ENCODE measurements at places on chromosomes 5 and 9.

GRCh38 chr5:179865491-179866240 lies 7.0 kb upstream of the MRNIP start:
- DNase-seq, result no peak

DNA sequence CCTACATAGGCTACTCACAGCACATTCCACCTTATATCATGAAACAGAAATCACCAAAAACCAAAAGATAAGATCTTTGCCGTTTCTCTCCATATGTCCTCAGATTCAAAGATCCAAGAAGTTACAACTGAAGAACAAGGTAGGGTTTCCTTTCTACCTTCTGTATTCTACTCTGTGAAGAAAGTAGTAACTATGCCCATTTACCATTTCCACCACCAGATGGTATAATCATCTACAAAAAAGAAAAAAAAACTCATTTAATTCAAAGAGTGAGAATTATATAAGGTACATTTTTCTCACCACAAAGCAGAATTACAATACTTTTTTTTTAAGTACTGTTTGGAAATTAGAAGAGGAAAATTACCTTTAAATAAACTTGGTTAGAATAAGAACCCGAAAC lies 172.6 kb upstream of the PTGER4 start:
- DNase-seq, result no peak

DNA sequence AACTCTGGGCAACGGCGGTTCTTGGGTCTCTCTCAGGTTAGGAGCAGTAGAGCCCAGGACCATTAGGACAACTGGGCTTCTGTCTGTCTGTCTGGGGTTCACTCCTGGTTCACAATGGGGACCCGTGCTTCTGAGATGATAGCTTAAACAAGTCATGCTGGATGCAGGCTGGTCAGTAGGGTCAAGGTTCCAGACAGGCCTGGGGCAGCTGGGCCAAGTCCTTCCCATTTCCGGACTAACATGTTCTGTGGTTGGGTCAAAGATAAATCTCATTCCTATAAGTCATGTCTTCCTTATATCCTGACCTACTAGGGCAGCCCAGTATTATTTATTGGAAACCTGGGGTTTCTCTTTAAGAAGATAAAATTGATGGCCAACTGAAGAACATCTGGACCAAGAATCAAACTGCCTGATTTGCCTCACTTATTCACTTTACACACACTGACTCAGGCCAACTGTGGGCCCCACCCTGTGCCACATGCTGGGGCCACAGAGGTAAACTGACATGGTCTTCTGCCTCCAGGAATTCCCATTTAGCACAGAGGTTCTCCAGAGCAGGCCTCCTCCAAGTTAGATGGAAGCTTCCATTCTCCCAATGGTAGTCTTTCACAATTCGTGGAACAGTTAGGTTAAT lies 8.3 kb downstream of the HDHD3 start:
- no peak for DNase-seq

DNA sequence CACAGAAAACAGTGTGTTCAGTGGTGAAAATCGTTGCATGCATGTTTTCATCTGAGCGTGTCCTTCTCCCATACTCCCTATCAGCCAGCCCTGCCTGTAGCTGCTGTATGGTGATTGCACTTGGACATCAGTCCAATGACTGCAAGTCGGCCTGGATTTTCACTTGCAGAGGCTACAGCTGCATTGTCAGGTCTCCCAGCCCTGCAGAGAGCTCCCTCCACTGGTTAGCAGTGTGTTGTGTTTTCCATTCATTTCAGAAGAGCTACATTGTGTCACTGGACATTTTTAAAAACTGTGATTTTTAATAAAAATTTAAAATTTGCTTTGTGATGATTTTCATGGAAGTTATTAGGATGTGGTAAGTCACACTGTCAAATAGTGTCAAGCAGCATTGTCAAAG lies 96.6 kb downstream of the SYK start:
- DNase-seq, result no peak

- no peak for DNase-seq
These were observed 132.3 kb upstream of the ELL2 start for GRCh38 chr5:96093890-96094381.

GRCh38 chr9:133707763-133708245 lies 30.3 kb downstream of the SARDH start:
- DNase-seq, result no peak

DNA sequence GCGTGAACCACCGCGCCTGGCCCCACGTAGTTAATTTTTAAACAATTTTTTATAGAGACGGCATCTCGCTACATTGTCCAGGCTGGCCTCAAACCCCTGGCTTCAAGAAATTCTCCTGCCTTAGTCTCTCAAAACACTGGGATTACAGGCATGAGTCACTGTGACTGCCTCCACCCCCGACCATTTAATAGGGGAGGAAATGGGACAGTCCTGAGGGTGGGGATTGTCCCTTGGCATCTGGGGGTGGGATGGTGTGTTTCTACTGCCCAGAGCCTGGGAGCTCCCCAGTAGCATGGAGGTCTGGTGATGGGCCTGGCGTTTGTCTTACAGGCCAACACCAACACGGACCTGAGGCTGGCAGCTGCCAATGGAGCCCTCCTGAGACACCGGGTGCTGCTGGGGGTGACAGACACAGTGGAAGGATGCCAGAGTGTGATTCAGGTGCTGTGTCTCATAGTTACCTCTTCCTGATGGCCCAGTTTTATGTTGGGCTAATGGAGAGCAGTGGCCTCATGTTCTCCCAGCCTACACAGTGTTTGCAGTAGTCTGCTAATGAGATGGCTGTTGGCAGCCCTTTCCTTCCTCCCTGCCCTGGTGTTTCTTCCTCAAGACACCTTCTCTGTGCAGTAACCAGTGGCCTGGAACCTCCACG lies 22.5 kb downstream of the TMEM268 start:
- no peak for DNase-seq

DNA sequence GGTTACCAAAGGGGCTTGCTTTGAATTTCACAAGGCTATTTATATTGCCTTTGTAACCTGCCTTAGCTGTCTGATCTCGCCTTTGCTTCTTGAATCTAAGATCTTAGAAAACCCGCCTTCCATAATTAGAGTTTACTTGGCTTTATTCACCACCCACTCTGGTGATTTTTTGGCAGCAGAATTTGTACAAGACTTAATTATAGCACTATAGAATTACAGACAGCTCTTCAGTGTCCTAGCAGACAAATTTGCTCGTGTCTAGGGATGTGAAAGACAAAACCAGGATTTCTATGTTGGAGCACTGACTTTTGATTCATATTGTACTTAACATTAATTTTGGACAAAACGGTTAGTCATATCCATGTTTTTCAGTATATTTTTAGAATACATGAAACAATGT lies 306.6 kb downstream of the ADGRV1 start:
- no peak for DNase-seq

- DNase-seq, result no peak
These were observed 14.1 kb upstream of the SPDL1 start for GRCh38 chr5:169569513-169569912.

DNA sequence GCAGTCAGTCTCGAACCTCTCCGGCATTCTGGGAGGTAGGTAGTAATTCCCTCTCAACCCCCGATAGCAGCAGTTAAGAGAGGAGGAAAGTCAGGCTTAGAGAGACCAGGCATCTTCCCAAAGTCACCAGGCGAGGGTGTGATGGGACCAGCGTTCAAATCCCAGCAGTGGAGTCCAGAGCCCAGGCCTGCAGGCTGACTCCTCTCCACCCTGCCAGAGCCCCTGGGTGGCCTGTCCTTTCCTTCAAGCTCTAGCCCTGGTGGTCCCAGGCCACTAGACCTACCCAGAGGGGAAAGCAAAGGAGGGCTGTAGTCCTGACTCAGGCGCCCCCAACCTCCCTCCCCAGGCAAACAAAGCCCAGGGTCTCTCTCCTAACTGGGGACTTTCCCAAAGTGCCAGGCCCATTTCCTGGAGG lies 4.2 kb upstream of the NR5A1 start:
- DNase-seq, result no peak

DNA sequence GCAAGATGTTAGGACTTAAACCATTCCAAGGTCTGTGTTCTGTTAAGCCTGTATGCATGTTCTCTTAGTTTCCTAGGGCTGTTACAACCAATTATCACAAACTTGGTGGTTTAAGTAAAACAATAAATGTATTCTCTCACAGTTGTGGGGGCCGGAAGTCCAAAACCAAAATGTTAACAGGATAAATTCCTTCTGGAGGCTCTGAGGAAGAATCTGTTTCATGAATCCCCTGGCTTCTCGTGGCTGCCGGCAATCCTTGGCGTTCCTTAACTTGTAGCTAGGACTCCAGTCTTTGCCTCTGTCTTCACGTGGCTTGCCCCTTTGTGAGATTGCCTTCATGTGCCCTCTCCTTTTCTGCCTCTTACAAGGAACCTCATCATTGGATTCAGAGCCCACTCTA lies 30.4 kb downstream of the FEM1C start:
- no peak for DNase-seq

DNA sequence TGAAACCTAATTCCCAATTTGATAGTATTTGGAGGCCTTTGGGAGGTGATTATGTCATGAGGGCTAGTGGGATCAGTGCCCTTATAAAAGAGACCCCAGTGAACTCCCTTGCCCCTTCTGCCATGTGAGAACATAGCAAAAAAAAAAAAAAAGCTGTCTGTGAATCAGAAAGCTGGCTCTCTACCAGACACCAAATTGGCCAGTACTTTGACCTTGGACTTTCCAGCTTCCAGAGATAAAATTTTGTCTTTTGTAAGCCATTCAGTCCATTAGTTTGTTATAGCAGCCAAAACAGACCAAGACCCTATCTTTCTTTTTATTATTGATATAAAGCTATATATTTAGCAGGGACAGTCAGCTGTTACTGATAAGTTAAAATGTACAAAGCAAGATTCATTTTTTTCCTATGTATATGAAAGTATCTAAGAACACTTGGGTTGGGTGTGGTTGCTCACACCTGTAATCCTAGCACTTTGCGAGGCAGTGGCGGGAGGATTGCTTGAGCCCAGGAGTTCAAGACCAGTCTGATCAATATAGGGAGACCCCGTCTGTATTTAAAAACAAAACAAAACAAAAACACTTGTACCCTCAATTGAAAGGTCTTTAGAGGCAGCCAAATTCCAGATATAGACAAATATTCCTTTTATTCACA lies 8.1 kb upstream of the C5orf24 start:
- DNase-seq, result no peak

- no peak for DNase-seq
These were observed 657.2 kb downstream of the TLE1 start for GRCh38 chr9:81032030-81032572.

DNA sequence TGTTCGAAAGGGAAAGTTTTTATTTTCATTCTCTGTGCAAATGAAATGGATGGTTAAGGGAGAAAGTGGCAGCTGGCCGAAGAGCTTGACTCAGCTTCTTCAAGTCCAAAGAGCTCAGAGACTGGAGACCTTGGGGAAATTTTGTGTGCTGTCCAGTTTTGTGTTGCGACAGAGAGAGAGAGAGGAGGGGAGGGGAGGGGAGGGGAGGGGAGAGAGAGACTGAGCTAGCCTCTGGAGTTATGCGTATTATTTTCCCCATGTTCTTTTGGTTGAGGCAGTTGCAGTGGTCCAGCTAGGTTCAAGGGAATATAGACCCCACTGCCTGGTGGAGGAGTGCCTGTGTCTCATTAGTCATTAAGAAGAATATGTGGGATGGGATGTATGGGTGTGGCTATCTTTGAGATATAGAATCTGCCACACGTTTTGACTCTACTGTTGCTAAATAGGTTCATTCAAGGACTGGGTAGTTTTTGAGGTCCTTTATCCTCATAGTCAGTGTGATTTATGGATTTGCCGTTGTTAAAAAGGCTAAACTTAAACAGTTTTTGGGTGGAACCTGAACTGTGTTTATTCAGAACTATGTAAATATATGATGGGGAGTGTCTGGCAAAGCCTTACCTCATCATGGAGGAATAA lies 69.7 kb downstream of the ARHGAP26 start:
- DNase-seq, result no peak

DNA sequence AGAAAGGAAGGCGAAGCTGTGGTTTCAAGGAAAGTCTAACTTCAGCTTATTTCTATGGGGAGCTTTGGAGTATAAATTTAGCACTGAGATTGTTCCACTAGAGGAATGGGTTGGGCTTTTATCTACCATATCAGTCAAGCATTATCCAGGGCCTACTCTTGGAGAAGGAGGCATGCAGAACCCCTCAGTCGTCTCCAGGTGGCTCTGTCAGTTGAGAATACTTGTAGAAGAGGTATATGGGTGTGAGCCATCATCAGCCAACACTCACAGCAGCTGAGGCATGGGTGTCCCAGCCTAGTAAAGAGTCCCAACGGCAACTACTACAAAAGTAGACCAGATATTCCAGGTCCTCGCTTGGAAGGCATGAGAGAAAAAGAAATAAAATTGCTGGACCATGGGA lies 548.5 kb upstream of the GRAMD2B start:
- DNase-seq, result no peak

GRCh38 chr5:78430866-78431265 lies 70.4 kb downstream of the SCAMP1 start:
- DNase-seq, result no peak

- DNase-seq, result no peak
These were observed 62.8 kb downstream of the CDKN2A start for GRCh38 chr9:21931428-21931827.

- DNase-seq, result no peak
These were observed 37.0 kb upstream of the RPS23 start for GRCh38 chr5:82314964-82315758.

DNA sequence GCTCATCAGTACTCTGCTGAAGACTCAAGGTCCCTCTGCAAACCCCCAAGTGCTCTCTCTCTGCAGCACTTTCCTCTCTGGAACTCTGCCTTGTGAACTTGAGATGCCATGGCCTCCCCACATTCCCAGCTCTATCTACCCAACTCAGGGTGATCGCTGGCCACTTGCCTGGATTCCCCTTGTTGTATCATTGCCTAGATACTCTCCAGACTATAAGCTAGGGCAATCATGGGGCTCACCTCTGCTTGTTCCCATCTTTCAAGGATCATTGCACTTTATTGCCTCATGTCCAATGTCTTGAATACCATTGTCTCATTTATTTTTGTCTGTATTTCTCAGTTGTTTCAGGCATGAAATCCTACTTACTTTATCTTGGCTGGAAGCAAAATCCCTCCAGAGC lies 144.1 kb downstream of the PLPPR1 start:
- no peak for DNase-seq

- peak; percentile 85 for DNase-seq
These were observed 171.5 kb downstream of the SSBP2 start for GRCh38 chr5:81579262-81579924.

DNA sequence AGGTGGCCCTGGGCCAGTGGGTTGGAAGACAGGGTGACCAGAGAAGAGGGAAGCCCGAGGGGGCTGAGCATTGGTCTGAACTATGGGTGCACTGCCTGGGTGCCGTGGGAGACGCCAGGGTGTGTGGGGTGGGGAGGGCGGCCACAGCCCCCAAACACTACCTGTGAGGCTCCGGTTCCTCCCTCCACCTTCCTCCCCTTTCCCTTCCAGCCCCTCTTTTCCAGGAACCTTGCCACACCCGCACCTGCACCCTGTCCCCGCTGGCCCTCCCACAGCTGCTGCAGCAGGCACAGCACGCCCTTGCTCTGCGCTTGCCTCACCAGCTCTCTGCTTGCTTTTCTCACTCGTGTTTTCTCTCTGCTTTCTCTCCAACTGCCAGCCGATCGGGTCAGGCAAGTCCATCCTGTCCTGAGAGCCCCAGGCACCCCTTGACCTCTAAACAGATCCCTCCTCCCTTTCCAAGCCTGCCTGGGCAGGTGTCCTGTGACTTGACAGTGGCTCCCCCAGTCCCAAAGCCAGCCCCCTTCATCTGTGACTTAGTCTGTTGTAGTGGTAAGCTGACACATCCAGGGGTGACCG lies 193.7 kb downstream of the MSX2 start:
- DNase-seq, result no peak
